ENCODE measurements at places on chromosomes 2 and 18. TPM values are rescaled to one million over a fixed set of nuclear protein-coding genes. Genes with fewer than 3 reads are reported as not detected.

DNA sequence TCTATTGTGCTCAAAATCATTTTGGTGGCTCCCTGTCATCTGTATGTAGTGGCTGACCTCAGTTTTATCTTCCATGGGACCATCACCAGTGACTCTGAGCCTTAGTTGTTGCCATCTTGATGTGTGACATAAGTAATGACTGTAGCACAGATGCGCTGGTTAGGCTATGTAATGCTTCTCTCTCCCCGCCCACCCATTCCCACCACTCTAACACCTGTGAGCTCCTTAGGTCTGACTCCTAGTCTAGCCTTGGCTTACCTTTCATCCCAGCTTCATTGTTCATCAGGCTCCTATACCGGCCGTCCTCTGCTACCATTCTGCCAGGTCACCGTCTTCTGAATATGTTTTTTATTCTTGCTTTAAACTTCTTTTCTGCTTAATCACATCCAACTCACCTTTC is 17.2 kb downstream of the MYO1B start:
- no peak for DNase-seq

GRCh38 chr2:71282493-71282892 is 49.1 kb upstream of the ZNF638 start:
- peak; percentile 4 for DNase-seq

Gene EPG5
- 45.1 TPM for total RNA-seq

DNA sequence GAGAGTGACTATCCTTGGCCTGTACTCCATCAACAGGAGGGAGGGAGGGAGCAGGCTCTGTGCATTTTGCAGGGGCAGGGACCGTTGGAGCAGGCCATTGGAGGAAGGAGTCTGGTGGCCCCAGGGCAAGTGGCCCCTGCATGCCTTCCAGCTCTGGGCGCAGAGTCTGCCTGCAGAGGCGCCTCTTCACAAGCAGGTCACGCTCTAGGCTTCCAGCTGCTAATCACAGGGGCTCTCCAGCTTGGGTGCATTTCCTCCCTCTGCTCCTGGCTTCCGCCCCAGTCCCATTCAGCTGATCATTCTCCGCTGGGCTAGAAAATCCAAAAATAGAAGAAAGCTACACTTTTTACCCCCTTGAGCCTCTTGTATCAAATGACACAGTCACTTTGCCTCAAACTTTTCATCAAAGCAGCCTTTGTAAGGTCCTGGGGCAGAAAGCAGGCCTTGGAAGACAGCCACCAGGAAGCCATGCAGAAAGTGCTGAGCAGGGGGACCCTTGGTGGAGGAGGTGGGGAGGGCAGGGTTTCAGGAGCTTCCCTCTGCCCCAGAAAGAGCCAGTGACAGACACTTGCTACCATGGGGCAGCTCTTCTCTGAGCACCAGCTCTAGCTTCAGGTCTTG is 11.3 kb downstream of the TMEM247 start:
- no peak for DNase-seq

DNA sequence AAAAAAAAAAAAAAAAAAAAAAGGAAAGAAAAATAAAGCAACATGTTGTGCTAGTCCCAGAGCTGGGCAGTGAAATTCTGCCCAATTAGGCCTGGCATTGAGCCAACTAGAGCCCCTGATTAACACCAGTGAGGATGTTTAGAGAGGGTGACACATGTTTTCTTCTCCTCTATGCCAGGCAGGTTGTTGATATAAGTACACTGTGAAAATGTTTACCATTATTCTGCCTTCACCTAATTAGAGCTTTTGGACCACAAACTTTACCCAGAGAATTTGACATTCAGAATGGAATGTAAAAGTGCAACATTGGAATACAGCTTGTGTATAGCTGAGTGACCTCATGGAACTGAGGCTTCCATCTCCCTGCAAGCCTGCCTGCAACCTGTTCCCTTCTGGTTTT is 95.9 kb upstream of the MSH2 start:
- no peak for DNase-seq

Gene SOCS6
- 34.5 TPM for total RNA-seq

Gene NEMP2
- 3.9 TPM for total RNA-seq

DNA sequence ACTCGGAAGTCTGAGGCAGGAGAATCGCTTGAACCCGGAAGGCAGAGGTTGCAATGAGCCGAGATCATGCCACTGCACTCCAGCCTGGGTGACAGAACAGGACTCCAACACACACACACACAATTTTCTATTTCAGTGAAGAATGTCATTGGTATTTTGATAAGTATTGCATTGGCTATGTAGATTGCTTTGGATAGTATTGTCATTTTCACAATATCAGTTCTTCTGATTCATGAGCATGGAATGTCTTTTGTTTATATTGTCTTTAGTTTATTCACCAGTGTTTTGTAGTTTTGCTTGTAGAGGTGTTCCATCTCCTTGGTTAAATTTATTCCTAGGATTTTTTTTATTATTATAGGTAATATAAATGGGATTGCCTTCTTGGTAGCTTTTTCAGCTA is 693.4 kb upstream of the SYT4 start:
- no peak for DNase-seq

DNA sequence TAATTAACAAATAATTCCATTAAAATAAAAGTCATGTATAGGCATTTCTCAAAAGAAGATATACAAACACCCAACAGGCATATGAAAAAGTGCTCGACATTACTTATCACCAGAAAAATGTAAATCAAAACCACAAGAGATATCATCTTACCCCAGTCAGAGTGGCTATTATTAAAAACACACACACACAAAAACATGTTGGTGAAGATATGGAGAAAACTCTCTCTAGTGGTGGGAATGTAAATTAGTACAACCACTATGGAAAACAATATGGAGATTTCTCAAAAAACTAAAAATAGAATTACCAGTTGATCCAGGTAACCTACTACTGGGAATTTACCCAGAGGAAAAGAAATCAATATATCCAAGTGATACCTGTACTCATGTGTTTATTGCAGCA is 966.3 kb upstream of the POU3F3 start:
- no peak for DNase-seq

DNA sequence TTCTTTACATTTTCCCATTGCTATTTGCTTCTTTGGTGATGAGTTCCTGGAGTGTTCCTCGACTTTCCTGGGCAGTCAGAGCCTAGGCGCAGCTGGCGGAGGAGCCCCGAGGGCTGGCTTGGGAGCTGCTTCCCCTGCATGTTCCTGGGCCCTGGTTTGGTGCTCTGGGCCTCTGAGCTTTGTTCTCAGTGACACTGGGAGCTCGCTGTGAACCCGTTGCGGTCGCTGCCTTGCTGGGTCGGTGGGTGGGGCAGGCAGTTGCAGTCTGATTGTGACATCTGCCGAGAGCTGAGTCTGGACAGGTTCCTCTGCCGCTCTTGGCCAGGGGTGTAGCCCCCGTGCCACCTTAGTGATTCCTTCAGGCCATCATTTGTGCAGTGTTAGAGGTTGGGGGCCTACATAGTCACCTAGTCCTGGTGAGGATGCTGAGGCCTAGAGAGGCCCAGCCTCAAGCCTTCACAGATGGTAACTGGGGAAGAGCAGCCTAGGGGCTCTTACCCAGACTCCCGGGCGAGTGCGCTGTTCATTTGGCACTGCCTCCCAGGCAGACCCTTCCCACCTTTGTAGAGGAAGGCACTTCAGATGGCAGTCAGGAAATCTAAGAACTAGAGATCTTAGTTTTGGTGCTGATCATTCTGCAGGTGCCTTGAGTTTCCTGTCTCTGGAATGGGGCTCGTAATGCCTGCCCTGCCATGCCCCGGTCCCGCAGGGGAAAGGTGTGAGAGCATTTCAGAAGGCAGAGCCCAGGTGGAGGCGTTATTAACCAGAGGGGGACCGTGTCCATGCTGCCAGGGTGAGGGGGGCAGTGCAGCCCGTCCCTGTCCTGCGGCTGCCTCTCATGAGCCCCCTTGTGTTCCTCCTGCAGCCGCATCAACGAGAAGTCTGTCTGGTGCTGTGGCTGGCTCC is 8.4 kb downstream of the ASB1 start:
- no peak for DNase-seq

GRCh38 chr2:224173210-224173609 is 134.1 kb upstream of the SERPINE2 start:
- no peak for DNase-seq

DNA sequence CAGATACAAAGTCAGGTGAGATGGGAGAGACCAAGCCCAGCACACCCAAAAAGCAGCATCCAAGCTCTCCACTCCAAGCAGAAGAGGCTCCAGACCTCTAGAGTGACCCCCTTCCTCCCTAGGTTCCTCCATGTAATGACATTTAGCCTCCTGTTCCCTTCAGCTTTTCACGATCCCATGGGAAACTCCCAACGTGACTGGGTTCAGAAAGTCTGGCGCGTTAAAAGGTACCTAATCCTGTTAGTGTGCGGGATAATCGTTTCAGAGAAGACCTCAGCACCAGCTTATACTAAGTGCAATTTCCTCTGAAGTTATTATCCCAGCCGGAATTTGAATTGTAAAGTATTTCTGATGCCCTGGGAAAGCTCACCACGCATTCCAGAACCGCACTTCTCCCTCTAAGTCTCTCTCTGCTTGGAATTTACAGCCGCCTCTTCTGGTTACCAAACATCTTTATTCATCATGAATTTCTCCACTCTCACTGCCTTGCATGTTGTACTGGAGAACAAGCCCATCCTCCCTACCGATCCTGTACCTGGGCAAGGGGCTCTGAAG is 46.9 kb downstream of the CCBE1 start:
- peak; percentile 64 for DNase-seq

DNA sequence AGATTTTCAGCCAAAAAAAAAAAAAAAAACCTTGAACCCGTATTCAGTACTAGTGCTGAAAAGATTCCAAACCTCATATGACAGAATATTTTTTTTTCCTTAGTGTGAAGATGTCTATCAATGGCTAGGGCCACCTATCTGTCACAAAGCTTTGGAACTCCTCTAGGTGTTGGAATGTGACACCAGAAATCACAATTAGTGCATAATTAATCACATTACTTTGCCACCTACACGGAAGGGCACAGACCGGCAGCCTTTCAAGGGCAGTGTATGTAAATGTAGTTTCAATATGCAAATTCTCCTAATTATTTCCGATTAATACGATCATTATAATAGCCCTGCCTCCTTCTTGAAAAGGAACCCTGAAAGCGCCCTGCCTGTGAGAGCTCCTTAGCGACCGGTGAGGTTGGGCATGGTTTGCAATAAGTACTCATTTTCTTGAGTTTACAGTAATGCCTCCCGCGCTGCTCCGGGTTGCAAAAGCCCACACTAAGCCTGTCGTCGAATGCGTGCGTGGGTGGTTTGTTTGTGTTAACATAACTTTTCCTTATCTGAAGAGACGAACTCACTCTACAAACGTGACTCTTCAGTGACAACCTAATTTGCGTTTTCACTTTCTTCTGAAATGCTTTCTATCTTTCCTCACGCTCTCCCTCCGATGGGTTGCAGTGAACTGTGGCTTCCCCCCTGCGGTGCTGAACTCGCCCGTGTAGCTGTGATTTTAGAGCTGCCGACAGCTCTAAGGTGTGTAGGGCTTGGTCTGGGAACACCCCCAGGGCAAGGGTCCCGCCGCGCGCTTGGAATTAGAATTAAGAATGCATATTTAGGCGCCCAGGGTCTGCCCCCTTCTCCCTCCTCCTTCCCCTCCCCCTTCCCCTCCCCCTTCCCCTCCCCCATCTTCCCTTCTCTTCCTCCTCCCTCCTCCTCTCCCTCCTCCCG is 765 bp upstream of the ID2 start:
- DNase-seq: peak; percentile 85

Gene IL36B
- not detected for total RNA-seq

Gene SPOPL
- 21.6 TPM for total RNA-seq

GRCh38 chr18:46343931-46344372 is 239.8 kb downstream of the HAUS1 start:
- DNase-seq: no peak

- DNase-seq: no peak
Measured at GRCh38 chr2:27378096-27378808, 2.3 kb downstream of the ZNF513 start.

DNA sequence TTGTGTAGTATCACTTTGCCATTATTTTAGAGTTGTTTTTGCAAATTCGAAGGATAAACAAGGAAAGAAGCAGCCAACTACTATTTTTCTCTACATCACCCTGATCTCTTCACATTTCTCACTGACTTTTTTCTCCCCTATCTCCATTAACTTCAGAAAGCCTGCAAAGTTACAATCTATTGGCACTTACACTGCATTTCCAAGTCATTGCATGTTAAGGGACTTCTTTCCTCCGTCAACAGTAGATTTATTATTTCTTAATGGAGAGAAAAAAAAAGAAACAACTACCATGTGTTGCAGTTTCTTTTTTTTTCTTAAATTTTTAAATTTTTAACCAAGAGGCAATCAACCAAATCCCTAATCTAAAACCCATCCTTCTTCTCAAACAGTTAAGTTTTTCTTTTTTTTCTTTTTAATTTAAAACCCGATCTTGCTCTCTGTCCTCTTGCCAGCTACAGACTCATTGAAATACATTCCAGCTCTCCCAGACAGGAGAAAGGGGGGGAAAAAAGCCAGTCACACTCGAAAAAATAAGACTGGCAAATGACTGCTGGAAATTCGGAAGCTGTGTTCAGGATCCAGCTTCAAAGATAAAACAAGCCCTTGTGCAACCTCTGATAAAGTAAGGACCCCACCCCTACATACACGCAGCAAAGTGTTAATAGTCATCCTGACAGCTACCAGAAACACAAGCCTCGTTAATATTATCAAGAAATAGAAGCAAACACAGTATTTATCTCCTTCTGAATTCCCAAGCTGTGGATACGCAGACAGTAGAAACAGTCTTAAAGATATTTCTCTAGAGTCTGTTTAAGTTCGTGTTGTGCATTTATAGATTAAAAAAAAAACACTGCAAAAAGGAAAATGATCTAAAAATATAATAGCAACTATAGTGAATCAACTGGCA is 1.3 kb downstream of the LRRTM4 start:
- DNase-seq: no peak

Gene TNFRSF11A
- under 0.01 TPM for total RNA-seq

DNA sequence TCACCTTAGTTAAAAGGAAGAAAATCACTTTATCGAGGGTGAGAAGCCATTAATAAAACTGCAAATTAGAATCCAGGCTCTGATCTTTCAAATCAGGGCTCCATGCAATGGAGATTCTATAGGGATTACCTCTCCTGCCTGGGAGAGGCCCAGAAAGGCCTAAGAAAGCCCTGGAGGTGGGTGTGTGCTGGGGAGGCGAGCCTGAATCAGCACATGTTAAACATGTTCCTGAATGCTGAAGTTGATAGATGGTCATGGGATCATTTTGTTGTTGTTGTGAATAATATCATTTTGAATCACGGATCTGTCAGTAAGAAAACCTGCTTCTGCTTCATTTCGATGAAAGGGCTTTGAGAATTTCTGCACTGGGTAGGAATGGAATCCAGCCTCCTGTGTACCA is 254.3 kb downstream of the ACKR3 start:
- no peak for DNase-seq
